ENCODE measurements at places on chromosomes 12 and 14.

- DNase-seq = no peak
Observed at GRCh38 chr14:95068080-95068479, 89.2 kb downstream of the DICER1 start.

DNA sequence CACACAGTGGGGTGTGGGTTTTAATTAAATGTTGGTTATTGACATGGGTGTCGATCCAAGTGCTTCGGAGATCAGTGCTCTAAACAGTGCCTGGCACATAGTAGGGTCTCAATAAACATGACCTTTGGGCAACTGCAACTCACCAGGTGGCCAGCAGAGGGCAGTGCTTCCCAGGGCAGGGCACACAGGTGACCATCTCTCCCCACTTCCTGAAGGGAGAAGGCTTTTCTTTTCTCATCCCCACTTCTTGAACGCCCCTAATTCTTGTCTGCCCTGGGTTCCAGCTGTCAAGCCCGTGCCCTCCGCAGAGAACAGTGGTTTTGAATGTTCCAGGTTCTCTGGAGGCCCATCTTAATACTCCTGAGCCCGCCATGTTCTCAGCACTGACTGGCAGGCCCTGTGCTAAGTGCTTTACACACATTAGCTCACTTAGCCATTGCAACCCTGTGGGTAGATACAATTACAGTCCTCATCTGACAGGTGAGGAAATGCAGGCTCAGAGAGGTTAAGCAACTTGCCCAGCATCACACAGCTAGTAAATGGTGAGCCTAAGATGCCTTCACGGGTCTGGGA, 16.3 kb downstream of the RAPGEF3 start:
- peak; percentile 51 for DNase-seq

DNA sequence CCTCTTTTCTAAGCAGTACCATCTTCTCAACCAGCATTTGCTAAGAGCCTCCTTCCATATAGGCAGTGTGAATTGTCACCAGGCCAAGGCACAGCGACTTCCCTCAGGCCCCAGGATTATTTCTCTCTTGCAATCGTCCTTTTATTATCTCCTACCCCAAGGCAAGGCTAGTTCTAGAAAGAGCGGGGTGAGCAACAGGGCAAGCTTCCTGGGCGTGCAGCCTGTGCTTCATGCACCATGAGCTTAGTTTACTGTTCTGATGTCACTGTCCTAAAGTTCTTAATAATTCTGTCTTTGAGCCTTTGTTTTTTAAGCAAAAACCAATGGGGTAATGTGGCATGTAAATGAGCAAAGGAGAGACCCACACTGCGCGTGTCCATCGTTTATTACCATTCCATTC, 27.9 kb downstream of the DUSP6 start:
- DNase-seq = no peak

DNA sequence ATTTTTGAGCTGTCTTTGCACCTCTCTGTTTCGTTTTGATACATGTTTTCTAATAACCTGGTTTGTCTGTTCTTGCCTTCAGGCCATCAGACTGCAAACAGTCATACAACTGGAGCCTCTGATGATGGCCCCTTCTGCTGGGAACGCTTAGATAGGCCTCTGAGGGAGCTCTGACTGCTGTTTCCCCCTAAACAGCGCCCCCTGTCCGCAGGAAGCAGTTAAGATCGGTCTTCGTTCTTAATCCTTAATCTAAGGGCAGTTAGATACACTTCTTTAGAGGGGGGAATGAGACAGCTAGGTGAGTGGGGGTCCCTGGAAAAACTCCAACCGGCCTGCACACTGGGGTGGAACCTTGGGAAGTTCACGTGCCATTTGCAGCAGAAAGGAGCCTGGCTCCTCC, 1338.8 kb upstream of the SEL1L start:
- DNase-seq = no peak

GRCh38 chr14:27528328-27528727, 930.5 kb upstream of the NOVA1 start:
- DNase-seq = peak; percentile 50

DNA sequence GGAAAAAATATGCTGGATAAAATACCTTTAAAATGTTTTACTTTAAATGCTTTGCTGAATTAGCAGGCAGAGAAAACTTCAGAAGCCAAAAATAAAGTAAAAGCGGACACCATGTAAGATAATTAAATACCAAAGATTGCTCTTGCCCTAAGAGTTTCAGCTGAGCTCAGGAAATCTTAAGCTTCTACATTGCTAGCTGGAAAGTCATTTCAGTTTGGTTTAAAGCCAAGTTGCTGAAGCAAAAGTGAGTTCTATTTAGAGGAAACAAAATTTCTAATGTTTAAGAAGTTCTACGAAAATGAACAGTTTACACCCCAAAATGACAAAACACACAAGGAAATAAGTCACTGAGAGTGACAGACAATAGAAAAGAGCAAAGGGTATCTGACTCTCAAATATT, 310.0 kb downstream of the ADAMTS20 start:
- DNase-seq = peak; percentile 27

GRCh38 chr12:50751948-50752721, 11.8 kb upstream of the ATF1 start:
- no peak for DNase-seq

DNA sequence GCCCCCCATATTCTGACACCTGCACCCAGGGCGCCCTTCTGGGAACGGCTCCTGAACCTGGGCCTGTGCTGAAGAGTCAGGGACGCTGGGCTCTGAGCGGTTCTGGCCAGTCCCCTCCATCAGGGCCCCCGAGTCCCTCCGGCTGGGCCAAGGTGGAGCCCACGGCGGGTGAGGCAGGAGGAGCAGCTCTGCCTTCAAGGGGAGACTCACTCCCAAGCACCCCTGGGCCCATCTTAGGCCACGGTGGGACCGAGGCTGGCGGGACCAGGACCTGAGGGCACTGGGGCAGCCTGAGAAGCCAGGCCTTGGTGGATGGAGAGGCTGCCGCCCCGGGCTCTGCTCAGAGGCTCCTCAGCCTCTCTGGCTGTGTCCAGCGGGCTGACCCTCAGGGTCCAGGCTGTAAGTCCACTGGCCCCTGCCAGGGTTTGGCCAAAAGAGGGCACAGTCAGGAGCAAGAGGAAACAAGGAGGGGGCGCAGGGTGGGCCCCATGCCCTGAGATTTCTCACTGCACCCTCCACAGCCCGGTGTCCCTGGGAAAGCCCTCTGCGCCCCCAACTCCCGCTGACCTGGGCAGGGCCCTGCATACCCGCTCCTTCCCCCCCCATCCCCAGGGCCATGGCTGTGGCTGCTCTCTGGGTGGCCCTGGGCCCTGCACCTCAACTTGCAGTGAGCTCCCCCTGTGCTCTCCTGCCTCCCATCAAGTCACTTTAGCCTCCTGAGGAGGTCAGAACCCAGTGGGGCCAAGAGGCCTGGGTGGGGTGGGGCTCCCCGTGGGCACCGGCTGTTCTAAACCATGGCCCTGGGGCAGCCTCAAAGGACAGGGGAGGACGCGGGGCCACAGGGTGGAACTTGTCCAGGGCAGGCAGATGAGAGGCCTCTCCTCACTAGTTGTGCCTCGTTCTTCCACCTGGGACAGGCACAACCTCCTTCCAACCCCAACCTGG, 266.4 kb upstream of the SFSWAP start:
- no peak for DNase-seq

- peak; percentile 69 for DNase-seq
Observed at GRCh38 chr14:21106498-21107282, 5.8 kb downstream of the TMEM253 start.

GRCh38 chr12:94641283-94641682, 9.1 kb downstream of the TMCC3 start:
- DNase-seq = no peak

DNA sequence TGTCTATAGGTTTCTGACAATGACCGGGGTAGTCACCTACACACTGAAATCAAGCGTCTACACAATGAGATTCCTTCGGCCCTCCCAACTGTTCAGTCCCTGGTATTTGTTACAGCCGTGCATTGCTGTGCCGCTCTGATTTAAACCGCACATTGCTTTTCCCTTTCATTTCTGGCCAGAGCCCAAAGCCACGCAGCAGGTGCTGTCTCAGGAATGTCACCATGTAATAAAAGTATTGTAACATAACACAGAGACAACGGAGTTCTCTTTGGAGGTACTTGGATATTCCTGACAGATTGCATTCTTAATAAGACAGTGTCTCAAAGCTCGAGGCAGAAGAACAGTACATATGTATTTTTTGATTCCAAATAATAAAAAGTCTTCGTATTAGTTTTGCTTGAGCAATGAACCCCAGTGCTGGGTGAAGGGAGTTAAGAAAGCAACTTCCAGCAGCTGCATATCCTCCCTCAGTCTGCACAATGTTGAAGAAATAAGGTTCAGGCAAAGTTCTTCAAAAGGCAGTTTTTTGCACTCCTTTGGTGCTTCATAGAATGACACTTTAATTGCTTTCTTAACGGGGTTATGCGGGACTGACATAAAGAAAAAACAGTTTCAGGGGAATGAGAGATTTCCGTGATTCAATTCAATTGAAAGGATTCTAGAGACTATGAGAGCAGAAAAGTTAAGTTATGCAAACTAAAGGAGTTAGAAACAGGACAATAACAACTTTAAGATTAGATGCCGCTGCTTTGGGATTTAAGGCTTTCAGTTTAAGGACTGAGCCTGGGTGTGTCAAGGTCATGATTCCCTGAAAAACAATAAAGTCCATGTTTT, 288.7 kb upstream of the FLRT2 start:
- peak; percentile 61 for DNase-seq

DNA sequence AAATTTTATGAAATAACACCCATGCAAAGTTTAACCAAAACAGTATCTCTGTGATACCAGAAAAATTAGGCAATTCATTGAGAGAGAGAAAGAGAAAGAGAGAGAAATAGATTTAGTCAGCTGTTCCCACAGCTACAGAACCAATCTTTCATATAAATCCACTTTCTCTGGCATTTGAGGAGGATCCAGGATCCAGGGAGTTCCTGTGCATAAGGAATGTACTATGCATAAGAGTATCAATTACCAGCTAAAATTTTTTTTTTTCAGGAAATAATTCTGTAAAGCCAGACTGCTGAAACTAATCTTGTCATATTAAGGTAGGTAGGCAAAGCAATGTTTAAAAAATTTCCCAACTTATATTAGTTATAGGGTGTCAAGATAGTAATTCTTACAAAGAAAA, 133.7 kb downstream of the FLRT2 start:
- DNase-seq = no peak

DNA sequence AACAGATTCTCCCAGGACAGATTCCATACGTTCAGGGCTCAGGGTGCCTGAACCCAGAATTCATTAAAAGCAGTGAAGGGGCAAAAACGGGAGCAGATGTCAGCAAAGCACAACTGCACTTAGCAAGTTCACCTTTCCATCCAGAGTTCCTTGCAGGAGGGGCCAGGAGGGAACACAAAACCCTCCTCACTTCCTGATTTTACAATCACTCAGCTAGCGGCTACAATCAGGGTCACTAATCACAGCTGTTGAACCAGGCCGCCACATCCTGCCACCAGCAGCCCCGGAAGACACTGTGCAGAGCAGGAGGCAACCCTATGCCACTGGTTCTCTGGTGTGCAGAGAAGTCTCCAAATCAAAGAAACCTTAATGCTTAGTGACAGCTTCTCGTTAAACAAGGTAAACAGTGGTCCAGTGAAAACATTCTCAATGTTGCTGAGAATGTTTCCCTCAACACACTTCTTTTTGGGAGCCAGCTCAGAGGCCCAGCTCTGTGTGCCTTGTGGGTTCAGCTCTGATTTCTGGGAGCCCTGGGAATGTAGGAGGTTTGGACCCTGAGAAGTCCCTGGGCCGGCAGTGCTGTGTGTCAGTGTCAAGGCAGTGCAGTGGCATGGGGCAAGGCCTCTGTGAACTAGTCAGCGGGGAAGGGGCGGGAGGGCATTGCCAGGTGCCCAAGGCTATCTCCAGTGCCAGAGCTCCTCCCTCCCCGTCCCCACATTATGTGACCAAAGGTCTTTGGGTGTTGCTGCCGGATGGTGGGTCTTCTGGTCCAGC, 54.5 kb downstream of the VCPKMT start:
- DNase-seq = peak; percentile 58

GRCh38 chr14:40003773-40004172, 571.5 kb upstream of the FBXO33 start:
- no peak for DNase-seq

DNA sequence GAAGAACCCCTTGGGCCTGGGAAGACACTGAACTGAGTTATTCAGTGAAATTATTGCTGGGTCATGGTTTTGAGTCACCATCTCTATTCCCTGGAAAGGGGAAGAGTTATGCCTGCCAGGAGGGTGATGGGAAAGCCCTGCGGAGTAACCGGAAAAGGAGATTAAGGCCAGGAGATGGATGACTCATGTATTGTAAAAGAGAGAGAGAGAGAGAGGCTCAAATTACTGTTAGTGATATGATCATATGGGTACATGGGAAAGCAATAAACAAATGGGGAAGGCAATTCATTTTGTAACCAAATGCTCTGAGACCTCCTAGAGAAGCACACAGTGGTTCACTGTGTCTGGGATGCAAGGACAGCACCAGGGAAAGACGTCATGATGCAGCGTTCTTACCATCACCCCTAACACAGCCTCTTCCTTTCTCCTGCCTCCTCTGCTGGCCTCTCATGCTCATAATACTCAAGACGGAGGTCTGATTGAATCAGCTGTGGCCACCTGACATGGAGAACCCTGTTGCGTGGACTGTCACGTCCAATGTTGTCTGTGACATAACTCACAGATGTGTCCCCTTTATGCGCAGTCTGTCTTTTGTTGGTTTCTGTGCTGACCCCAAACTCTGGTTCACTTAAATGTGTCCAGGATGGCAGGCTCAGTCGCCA, 243.7 kb downstream of the TMEM132D start:
- no peak for DNase-seq

- DNase-seq = no peak
Observed at GRCh38 chr12:107359382-107359781, 266.0 kb upstream of the CRY1 start.

- peak; percentile 21 for DNase-seq
Observed at GRCh38 chr14:104148433-104149277, 10.3 kb downstream of the KIF26A start.

- DNase-seq = no peak
Observed at GRCh38 chr12:124971603-124972002, 17.3 kb downstream of the DHX37 start.

GRCh38 chr14:69268223-69268622, 8.3 kb downstream of the GALNT16 start:
- DNase-seq = no peak

GRCh38 chr12:7787574-7788293, 1.5 kb upstream of the NANOG start:
- DNase-seq = no peak

DNA sequence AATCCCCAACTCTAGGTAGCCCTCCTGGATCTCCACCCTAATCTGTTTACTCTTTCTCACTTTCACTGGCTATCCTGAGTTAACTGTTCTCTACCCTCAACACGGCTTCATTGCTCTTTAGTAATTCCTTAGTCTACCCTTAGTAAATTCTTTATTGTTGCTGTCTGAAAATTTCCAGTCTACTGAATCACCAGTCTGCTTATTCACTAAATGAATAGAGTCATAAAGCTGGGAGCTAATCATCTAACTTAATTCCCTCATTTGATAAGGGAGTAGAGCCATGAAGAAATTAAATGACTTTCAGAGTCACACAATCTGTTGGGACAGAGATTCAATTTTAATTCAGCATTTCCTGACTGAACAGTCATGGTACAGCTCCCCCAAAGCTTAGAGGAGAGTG, 36.5 kb downstream of the YEATS4 start:
- no peak for DNase-seq

DNA sequence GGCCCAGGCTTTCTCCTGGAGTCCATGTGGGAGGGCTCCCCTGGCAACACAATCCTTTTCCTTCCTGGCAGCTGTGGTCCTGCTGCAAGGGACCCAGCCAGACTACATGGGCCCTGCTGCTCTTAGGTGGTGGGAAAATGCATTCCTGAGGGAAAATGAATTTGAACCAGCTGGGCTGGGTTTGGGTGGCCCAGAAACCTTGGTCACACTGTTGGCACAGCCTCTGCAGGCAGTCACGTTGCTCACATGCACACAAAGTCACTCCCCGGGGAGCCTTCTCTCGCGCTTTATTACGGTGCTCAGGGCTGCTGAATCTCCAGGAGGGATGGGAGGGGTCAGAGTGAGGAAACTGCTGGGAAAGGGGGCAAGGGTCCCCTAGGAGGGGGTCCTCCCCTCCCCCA, 17.2 kb downstream of the PLEKHG3 start:
- peak; percentile 27 for DNase-seq

Measured in endothelial cell of umbilical vein (primary cell).